ENCODE measurements at places on chromosomes 12 and 14.
A peak's percentile ranks its signal among the peaks of the same experiment; 100 is the strongest.

GRCh38 chr12:57816001-57816854, 2.3 kb downstream of the AVIL start:
- no peak for DNase-seq

DNA sequence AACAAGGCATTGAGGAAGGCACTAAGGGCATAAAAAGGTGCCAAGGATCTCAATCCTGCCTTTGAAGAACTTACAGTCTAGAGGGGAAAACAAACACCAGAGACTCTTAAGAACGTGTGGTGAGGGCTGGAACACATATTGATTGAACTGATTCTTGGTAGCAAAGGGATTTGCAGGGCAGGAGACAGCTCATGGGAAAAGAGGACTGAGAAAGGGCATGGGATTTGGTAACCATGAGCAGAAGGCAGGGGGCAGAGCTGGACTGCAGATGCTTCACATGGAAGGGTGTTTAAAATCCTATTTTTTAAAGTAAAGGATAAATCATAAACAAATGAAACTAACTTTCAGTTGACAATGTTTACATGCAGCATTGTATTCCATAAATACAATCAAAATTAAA, 203.1 kb downstream of the ITPR2 start:
- DNase-seq = no peak

GRCh38 chr14:22650960-22651521, 6.9 kb upstream of the OR6J1 start:
- peak; percentile 85 for DNase-seq

DNA sequence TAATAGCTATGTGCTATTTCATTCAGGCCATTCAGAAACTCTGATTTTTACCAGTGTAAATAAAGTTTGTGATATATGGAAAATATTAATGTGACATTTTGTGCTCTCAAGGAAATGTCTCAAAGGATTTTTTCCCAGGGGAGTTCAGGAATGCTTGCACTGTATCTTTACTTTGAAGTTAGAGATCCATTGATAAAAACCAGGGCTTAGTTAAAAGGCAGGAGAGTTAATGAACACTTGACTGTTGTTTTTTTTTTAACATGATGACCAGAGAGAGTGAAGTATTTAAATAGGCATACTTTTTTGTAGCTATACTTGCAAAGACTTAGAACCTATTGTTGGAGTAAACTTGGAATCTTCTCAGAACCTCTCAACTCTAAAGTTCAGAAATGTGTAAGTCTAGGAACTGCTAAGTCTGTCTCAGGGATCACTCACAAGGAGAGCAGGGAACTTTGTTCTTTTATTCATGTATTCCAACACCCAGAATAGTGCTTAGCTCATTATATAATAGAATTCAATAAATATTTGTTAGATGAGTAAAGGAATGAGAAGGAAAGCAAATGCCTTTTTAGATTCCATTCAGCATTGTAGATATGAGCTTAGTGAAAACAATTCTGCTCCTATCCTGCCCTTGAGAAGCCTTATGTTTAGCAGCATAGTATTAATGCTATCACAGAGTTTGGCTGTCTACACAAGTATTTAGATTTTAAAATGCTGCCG, 117.5 kb downstream of the DAAM1 start:
- DNase-seq = no peak

GRCh38 chr12:104748790-104749189, 209.3 kb downstream of the SLC41A2 start:
- peak; percentile 69 for DNase-seq

GRCh38 chr14:103520657-103521437, 1.8 kb downstream of the CKB start:
- peak; percentile 70 for DNase-seq

DNA sequence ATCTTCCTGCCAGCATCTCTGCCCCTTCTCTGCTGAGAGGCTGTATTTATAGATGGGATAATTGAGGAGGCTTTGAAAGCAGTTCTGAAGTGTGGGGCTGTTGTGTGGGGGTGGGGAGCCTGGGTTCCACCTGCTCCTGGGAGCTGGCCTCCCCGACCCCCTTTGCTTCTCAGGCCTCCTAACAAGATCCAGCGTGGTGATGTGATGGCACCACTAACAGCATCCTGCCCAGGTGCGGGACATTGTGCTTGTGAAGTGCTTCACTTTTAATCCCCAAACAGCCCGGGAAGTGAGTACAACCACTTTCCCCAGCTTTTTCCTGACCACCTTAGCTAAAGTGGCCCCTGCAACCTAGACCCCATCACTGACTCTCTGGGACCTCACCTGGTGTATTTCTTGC, 95.1 kb upstream of the NRXN3 start:
- DNase-seq = no peak

Data from HT1080 (cell line).